Left ventricle myocardium inferior (tissue), 1 donor: ENCODE measurements at places on chromosomes 7 and 10.

- DNase-seq: no peak
Observed at GRCh38 chr10:44030738-44031137, 354.2 kb downstream of the CXCL12 start.

DNA sequence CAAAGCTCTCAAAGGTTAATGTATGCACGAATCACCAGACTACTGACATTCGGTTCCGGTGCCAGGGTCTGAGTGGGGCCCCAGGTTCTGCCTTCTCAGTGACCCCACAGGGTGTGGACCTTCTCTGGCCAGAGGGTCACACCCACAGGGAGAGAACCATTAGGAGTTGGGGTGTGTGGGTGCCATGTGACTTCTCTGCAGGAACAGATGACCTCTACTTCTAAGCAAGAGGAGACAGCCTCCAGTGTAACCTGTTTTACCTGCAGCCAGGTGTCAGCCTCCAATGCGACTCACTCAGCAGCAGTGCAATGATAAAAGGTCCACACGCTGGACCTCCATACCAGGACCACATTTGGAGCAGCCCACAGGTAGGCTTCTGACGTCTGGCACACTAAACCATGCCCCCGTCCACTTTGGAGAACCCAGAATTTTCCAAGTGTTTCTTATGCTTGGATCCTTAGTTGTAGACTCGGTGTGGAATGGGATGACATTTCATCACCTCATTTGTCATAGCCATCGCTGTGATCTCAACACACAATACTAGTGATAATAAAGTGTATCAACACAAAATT is 16.2 kb upstream of the INSIG1 start:
- DNase-seq: no peak

- DNase-seq: no peak
Observed at GRCh38 chr10:78429984-78430383, 396.3 kb downstream of the RPS24 start.

GRCh38 chr10:133257489-133258065 is 19.1 kb downstream of the ADAM8 start:
- peak; percentile 74 for DNase-seq
